NCI-H460 (cell line): ENCODE measurements at places on chromosomes 13 and 19. TPM values are rescaled to one million over a fixed set of nuclear protein-coding genes. Genes with fewer than 3 reads are reported as not detected.
A peak's percentile ranks its signal among the peaks of the same experiment; 100 is the strongest.

DNA sequence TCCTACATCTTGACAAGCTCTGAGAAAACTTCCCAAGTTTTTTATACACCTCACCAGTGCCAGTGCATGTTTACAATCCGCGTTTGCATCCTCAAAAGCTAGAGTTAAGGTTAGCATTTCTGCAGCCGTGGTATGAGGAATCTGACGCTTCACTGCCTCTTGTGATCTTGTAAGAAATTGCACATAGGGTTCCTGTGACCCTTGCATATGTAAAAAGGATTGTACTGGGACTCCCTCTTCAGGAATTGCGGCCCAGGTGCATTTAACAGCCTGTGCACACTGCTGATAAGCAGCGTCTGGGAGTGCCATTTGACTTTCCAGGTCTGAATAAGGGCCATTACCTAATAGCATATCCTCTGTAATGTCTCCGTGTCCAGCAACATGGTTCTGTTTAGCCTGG lies 15.3 kb downstream of the FPR3 start:
- DNase-seq: no peak

- DNase-seq: no peak
Observed at GRCh38 chr13:110337247-110337646, 30.2 kb downstream of the COL4A2 start.

- DNase-seq: no peak
Observed at GRCh38 chr13:90768116-90768515, 579.4 kb upstream of the MIR17HG start.

- no peak for DNase-seq
Observed at GRCh38 chr13:44698066-44698465, 121.9 kb upstream of the TSC22D1 start.

DNA sequence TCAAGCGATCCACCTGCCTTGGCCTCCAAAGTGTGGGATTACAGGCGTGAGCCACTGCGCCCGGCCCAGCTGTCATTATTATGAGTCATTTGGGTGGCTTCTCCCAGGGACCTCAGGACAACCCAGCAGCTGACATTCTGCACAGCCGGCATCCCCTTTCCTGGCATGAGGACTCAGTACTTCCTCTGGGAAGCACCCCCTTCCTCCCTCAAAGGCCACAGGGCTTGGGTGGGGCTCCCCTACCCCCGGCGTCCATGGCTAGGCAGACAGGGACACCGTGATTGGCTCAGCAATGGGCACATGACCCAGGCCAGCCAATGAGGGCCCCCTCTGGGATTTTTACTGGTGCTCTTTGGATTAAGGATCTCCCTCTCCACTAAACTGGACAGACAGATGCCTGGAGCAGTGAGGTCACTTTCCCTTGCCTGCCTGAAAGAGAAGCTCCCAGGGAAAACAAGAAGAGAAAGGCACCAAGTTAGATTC lies 6.0 kb downstream of the KANK2 start:
- DNase-seq: no peak

The UBE2L5 gene
- total RNA-seq: not detected in 2 replicates

DNA sequence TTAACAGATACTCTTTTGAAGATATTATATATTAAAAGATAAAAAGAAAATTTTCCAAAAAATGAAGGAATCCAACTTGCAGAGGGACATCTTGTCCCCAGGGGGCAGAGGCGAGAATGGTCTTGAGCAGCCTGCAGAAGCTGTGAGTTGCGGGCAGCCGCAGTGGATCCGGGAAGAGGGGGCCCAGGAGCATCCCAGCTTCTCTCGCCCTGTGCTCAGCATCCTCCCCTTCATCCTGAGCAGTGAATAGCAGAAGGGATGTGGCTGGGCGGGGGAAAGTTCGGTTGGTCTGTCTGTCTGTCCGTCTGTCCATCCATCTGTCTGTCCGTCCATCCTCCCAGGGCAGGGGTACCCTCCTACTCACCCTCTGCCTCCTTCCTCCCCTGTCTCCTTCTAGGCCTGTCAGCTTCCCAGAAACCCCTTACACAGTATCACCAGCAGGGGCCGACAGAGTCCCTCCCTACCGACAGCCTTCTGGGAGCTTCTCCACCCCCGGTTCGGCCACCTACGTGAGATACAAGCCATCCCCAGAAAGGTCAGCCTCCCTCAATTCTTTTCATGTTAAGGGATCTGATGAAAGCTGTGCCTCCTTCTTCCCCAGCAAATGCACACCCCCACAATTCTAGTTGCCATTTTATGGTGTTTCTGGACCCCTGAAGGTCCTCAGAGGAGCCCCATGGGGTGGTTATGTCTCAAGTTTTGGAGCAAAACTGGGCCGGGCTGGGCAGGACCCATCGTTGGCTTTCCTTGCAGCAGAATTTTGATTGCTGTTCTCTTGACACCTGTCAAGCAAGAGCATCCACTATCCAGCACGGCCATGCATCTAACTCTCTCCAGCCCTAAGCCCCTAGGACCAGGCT lies 81.6 kb downstream of the DPF1 start:
- DNase-seq: peak; percentile 23

DNA sequence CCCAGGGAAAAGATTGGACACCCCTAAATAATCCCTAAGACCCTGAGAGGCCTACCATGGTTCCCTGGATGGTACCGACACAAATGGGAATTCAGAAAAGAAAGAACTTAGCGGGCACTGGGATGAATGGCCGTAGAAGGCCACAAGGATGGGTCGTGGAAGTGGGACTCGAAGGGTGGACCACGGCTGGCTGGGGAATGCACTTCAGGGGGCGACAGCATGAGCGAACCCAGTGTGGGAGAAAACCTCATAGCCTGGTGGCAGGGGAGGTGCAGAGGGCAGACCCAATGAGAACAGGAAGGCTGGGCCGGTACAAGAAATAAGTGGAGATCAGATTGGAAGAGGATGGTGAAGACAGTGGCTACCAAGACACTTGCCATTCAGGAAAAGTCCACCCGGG lies 28.7 kb downstream of the LATS2 start:
- DNase-seq: no peak

The FCHO1 gene
- 4.1 and 4.6 TPM in 2 replicates for total RNA-seq

- no peak for DNase-seq
Observed at GRCh38 chr19:4028334-4029246, 21.1 kb downstream of the PIAS4 start.

DNA sequence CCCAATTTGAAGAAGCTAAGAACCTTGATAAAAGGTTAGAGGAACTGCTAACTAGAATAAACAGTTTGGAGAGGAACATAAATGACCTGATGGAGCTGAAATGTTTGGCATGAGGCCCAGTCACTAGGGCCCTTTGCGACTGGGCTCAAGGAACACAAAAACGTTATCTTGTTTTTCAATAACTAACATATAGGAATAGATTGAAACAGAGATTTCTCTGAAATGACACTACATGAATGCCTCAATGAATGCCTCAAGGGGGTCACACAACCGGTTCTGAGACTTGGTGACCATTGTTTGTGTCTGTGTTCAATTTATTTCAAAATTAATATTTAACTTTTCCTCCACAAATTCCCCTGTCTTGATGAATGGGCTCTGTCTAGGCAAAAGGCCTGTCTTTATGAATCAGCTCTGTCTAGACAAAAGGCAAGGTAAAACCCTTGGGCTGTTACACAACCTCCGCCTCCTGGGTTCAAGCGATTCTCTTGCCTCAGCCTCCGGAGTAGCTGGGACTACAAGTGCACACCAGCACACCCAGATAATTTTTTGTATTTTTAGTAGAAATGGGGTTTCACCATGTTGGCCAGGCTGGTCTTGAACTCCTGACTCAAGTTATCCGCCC lies 932 bp upstream of the ZNF486 start:
- no peak for DNase-seq

GRCh38 chr19:54399189-54399588 lies 16.1 kb upstream of the TTYH1 start:
- no peak for DNase-seq

The TMC4 gene
- 0.30 and 0.63 TPM in 2 replicates for total RNA-seq

The ZNF729 gene
- not detected in 2 replicates for total RNA-seq

DNA sequence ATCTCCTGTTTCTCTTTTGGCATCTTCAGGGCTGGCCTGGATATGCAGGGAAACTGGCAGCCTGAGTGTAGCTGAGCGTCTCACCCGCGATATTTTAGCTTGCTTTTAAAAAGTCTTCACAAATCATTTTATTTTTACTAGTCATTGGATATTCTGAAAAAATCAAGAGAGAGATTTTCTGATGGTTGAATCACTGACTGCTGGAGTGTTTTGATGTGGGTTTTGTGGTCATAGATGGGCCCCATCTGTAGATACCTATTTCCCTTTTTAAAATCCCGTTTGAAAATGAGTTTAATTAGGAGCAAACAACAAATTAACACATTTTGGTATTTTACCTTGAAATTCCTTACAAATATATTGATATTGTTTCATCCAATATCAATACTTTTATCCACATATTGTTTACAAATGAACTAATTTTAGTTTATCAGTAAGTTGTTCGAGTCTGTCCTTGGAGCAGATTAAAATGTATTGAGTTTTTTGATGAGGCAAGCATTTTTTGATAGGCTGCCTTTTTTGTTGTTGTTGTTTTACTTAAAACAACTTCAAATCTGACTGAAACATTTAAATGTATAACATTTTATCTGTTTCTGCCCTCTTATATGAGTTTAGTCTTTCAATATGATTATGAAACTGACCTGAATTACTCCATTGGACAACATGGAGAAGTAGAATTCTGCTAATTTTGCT lies 21.5 kb upstream of the OXGR1 start:
- DNase-seq: no peak

The OR7D2 gene
- total RNA-seq: 0.05 TPM in 1 of 2 replicates, not detected in the other

DNA sequence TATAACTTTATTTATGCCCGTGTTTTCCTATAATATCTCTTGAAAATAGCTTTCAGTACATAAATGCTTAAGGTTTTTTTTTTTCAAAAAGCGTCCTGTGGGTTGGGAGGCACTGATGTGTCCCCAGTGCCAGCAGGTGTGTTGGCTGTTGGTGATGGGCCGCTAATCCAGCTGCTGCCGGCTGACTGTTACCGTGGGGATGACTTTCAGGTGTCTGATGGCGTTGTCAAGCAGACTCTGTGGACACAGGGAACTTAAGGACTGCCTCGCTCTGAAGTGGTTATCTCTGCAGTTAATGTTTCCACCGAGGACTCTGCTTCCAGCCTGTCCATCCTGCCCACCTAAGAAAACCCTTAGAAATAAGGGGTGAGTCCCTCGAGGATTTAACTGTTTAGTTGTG lies 94.5 kb downstream of the ANKRD10 start:
- no peak for DNase-seq

DNA sequence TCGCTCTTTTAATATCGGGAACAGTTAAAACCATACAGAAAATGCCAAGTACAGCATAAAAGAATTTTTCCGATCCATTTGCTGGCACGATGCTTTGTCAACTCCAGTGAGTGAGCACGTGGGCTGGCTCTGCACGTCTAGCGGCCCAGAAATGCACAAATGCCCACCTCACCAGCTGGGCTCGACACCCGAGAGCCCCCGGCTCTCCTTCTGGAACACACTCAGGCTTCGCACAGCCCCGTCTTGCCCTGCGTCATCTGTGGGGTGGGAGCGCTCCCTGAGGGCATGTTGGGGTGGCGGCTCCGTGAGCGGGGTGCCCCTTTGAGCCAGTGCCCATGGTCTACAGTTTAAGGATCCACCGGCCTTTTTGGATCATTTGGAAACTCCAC lies 24.5 kb downstream of the ATP4B start:
- no peak for DNase-seq

The SPRY2 gene
- total RNA-seq: 11.2 and 13.8 TPM in 2 replicates

DNA sequence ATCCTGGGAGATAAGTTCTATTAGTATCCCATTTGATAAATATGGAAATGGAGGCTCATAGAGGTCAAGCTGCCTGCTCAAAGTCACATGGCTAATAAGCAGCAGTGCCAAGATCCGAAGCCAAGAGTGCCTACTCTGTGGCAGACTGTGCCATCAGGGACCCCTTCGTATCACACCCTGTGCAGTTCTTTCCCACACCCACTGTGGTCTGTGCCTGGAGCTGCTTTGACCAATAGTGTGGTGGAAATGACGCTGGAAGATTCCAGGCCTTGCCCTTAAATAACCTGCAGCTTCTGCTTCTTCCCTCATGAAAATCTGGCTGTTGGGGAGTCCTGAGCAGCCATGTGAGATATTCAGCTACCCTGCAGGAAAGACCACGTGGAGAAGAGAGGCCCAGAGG lies 10.1 kb downstream of the OPA3 start:
- DNase-seq: no peak

GRCh38 chr13:75442736-75443234 lies 39.2 kb downstream of the TBC1D4 start:
- no peak for DNase-seq

DNA sequence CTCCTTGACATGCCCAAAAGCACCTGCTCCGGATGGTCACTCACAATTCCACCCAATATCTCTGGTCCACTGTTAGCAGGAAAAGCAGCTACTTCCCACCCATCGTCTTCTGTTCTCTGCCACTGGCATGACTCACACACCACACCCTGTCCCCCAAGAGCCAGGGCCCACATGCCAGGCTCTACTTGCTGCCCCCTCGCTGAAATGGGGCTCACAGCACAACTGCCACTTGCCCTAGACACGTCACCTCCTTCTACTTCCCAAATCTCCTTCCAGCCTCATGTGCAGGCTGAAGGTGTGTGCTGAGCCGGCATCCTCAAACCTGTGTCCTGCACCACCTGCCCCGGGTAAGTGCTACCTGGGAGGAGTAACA lies 65.0 kb downstream of the TBC1D4 start:
- DNase-seq: no peak

The POSTN gene
- 0.45 and 0.58 TPM in 2 replicates for total RNA-seq

- DNase-seq: no peak
Observed at GRCh38 chr13:80033286-80033685, 307.6 kb downstream of the SPRY2 start.
